Kasumi-1 (cell line): ENCODE measurements at places on chromosomes 6 and 20.

DNA sequence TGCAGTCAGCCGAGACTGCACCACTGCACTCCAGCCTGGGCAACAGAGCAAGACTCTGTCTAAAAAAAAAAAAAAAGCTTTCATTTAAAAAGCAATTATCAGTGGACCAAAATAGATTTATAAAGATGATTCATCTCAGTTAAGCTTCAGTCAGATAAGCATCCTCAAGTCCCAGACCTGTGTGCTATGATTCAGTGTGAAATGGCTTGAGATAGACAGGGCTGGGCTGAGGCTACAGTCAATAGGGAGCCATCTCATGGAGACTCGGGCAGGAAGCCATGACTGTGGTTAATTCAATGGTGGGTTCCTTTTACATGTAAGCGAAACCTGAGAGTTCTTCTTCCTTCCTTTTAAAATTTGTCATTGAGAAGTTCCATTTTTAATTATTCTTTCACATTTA, 276.0 kb downstream of the TFAP2A start:
- peak; percentile 16 for DNase-seq

DNA sequence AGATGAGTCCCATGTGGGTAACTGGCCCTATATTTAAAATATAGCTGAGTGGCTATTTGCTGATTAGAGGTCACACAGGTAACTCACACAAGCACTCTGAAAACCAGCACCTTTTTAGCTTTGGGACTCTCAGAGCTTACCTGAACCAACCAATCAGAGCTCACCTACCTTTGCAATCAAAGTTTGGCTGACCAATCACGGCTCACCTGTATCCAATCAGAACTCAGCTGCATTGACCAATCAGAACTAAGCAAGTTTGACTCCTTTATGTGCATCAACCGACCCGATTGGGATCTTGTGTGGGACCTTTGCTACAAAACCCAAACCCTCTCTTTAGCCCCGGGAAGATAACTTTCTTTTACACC, 106.8 kb upstream of the NXT1 start:
- DNase-seq: no peak

GRCh38 chr6:163260111-163260895, 154.2 kb upstream of the QKI start:
- peak; percentile 78 for DNase-seq

DNA sequence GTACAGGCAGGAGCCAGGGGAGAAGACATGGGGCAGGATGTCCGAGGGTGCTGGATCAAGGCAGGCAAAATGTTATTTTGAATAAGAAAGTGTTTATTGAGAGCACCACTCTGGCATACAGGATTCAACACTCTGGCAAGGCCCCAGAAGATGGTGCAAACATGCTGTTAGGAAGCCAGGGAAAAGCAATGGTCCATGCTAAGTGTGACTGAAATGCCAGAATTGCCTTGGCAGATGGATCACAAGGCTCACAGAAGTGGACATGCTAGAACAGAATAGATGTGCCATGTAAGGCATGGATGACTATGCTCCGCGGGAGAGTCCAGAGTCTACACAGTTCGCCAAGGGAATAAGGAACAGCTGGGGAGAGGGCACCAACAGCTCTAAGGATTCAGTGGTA, 54.6 kb downstream of the QRSL1 start:
- DNase-seq: no peak

DNA sequence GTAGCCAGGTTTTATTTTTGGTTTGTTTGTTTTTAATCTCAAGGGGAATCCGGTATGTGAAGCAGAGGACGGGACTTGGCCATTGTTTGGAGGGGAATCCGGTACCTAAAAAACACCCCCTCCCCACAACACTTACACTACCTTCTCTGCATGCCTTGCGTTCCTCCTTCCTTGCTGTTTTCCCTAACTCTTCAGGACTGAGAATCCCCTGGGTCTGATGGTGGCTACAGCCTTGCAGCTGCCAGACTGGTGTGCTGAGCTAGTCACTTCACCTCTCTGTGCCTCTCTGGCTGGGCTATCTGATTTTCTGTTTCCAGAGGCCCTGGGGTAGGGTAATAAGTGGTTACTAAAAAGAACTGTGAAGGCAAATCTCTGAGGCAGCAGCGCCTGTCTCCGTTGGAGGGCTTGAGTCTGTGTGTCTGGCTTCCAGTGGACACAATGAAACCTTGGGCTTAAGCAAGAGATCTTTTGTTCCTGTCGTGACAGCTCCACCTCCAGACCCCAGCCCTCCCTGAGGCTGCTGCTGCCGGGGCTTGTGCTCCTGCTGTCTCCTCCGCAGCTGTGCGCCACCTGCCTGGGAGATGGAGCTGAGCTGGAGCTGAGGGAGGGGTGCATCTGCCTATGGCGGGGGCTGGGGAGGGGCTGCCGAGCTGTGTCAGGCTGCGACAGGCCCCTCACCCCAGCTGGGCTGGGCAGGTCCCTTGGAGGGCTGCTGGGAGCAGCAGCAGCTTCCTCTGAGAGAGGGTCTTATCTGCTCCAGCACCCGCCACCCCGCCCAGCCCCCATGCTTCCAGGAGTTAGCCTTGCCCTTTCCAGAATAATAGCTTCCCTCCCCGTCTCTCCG, 65.8 kb upstream of the CCDC167 start:
- no peak for DNase-seq

GRCh38 chr20:59300333-59301081, at the start of gene EDN3:
Gene EDN3 (plus strand): TSS chr20:59300611. CDS start chr20:59300813, 202 bp downstream.
- no peak for DNase-seq

DNA sequence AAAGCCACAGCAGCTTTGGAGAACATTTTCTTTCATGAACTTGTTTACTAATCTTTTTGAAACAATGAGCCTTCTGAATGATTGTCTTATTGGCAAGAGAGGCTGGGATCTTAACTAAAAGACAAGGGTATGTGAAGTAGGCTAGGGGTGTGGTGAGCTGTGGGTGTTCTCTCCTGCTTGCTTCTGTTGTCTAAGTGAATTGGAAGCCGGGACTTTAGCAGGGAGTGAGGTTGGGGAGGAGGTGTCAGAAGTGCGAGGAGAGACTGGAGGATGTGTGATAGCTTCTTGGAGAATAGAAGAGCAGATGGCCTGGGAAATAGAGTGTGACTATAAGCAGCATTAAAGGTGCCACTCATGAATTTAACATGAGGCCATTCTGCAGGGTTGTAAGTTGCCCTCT, 562.8 kb downstream of the UTRN start:
- DNase-seq: no peak

DNA sequence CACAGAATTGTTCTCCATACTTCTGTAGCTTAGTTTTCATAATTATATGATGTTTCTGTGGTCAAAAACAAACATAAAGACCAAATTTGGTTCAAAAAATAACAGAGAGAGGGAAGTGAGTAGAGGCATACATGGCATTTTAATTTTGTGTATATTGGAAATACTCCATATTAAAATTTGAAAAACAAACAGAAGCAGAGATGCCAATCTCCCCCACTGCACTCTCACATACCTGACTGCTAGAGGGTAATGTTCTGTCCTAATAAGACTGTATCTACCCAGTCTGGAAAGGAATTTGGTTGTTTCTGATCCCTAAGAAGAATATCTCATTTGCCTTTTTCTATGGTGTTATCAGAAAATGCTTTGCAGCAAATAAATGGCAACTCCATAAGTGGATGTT, 959.0 kb upstream of the FLRT3 start:
- no peak for DNase-seq

DNA sequence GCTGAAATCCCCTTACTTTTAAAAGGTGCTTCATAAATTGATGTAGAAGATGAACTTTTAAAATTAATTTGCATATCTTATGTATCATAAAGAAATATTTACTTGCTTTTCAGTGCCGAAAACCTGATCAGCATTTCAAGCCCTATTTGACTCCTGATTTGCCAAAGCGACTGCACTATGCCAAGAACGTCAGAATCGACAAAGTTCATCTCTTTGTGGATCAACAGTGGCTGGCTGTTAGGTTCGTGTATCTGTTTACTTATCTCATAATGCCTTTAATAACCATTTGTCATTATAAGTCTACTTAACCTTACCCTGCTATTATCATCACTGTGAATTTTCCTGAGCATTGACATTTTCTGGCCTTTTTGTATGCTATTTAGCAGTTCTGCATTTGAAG, 7.8 kb downstream of the OR2A4 start:
- DNase-seq: no peak

DNA sequence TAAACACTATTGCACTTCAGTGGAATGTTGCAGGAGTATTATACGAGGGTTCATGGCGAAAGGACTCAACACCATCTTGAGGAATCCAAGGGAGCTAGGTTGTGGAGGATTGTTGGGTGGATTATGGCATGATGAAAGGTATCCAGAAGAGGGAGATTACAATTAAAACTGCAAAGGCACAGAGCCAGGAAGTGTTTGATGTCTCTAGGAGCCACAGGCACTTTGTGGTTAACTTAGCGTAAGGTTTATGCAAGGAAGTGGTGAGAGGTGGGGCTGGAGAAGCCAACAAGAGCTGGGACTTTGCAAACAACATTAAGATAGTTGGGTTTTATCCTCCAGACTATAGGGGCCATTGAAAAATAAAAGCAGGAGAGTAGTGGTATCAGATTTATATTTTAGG, 86.6 kb upstream of the TPD52L1 start:
- DNase-seq: peak; percentile 77

GRCh38 chr6:124430740-124431318, 531.4 kb upstream of the RNF217 start:
- DNase-seq: no peak

DNA sequence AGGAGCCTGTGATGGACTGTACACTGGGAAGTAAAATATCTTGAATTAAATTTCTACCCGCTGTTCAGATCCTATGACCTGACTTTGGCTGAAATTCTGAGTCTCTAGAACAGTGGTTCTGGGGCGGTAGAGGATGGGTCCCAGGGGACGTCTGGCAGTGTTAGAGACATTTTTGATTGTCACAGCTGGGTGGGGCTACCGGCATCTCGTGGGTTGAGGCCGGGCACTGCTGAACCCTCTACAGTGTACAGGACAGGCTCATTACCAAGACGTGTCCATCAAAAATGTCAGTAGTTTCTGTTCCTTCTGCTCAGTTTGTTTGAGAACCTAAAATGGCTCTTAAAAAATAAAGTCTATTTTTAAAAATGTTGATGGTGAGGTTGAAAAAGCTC, 11.5 kb upstream of the RPS6KA2 start:
- DNase-seq: no peak

DNA sequence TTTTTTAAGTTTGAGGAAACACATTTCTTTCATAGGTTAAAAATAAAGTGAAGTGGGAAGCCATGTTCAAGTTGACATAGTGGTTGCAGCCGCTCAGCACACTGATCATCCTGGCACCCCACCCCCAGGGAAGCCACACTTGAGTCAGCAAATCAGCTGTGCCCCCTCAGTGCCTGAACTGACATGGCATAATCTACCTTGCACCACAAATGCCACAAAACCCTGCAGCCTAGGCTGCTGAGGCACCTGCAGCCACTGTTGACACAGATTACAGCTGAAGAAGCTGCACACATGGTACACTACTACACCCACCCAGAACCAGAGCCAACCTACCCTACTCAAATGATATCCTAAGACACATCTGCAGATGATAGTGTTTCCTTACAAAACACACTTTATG, 77.5 kb upstream of the RIMS1 start:
- DNase-seq: no peak

DNA sequence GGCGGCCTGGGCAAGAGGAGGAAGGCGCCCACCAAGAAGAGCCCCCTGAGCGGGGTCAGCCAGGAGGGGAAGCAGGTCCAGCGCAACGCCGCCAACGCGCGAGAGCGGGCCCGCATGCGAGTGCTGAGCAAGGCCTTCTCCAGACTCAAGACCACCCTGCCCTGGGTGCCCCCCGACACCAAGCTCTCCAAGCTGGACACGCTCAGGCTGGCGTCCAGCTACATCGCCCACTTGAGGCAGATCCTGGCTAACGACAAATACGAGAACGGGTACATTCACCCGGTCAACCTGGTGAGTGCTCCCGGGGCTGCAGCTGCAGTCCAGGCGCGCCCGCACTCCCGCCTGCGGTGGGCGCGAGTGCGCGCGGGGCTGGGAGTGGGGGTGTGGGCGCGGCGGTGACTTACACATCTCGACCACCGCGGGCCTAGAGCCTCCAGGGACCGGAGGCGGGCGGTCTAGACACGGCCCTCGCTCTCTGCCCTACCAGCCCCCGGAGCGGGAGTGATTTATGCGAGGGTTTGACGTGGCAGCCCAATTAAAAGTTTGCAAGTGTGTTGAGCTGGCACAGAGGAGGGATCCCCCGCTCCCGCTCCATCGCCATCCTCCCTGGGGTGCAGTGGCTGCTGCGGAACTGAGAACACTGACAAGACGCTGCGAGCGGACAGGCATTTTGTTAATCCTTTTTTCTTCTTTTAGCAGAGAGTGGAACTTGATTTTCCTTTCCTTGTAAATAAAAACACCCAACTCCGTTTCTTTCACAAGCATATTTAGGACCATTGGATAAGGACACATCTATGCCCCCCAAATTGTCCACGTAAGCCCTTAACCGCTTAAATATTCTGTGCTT, 867 bp downstream of the TCF21 start:
- DNase-seq: no peak

- no peak for DNase-seq
These were observed 20.9 kb downstream of the HIVEP1 start for GRCh38 chr6:12032783-12033573.

DNA sequence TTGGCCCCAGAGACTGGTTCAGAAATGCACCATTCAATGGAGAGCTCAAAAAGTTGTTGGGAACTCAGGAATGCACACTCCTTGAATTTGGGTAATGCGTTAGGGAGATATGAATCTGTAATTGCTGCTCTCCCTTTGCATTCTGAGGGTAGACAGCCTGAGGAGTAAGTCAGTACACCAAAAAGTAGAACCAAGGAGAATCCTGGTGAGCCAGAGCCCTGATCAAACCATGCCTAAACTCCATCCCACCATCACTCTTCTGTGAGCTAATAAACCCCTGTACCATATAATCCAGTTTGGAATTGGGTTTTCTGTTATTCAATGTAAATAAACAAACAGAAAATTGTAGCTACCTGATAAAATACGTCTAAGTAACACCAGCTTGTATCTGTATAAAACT, 90.2 kb downstream of the KIF16B start:
- DNase-seq: no peak

DNA sequence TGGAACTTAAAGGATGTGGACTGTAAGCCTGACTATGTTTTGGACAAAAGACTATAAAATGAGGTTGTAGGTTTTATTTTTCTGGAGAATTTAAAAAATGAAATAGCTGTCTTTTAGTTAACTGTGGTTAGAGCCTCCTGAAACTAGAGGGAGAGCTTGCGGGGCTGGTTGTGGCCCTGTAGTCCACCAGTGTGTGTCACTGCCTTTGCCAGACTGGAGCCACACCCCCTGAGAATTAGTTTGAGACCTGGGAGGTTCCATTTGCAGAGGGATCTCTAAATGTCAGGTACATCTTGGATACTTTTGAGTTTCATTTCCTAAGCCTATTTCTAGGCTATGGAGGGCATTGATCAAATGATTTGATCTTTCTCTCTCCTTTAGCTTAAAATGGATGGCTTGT, 20.8 kb downstream of the ZC2HC1B start:
- DNase-seq: no peak

DNA sequence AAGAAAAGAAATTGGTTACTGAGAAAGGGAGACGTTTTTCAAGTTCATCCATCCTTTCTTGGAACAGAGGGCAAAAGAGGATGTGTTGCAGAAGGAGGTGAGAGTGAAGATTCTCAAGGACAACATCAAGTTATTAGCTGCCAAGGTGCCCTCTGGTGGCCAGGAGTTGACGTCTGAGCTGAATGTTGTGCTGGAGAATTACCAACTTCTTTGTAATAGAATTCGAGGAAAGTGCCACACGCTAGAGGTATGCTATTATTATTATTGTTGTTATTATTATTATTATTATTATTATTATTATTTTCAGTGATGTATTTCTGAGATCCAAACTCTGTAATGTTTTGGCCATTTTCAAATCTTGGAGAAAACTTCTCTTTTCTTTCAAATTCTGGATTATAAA, 197.0 kb downstream of the UTRN start:
- peak; percentile 92 for DNase-seq
